Stimulated activated CD4-positive, alpha-beta T cell treated with anti-CD3 and anti-CD28 coated beads, TNF-alpha, amount 100 ng/mL, for 4 hours (primary cell): ENCODE measurements at places on chromosomes 3 and 15.

DNA sequence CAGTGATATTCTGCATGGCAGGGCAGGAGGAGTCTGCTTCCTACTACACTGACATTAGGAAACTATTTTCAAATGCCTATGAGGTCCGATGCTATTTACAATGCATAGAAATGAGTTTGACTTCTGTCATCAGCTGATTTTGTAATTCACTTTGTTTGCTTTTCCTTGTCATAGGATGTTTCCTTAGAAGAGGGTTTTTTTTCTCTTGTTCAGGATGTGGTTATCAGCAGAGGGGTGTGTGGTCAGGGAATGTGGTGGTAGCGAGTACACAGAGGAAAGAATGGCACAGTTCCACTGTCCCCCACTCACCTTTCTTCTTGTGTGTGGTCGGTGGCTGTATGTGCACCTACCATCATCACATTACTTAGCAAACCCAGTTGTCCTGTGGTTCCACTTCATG is 231.5 kb downstream of the LRTM1 start:
- no peak for DNase-seq

- DNase-seq, result no peak
These were observed 20.5 kb downstream of the BOC start for GRCh38 chr3:113231827-113232253.

GRCh38 chr15:77001351-77001750 is 6.4 kb downstream of the PSTPIP1 start:
- DNase-seq, result no peak

DNA sequence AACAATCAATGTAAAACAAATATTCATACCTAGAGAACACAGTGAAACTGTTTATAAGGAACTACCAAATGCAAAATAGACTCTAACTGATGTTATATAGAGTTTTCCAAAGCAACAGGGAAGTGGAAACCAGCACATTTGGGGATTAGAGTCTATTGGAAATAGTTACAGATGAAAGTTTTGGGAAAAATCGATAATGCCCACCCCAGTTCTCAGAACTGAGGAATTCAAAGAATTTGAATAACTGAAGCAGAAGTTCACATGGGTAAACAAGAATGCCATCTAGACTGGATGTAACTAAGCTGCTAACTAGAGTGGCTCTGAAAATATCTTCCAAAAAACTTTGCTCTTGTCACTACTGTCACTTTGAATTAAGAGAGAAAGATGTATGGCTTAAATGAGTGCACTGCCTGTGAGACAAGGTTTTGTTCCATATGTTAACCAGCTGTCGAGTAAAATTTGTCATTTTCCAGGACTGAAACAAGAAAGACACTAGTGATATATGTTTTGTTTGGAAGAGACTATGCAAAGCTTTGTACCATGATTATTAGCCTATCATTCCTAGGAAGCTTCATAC is 9.2 kb upstream of the DENND4A start:
- no peak for DNase-seq

DNA sequence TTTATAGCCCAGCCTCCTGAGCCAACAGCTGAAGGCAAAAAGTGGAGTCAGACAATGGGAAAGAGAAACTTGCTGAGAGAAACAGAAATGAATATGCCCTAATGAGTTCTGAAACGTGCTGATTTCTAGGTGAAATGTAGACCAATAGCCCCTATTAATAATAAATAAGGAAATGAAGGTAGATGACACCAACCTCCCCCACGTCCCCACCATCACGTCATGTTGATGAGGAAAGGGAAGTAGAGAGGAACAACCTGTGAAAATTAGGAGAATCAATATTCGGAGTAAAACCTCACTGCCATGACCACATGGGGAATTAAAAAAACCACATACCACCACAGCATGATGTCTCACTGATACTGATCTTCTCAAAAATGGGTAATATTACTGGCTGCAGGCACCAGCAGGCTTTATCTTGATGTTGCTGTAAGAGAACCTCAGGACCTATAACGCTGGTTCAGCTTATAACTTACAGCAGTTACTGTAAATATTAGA is 64.0 kb downstream of the KAT2B start:
- DNase-seq, result no peak

- DNase-seq, result no peak
These were observed 2.1 kb upstream of the GLCE start for GRCh38 chr15:69158201-69158842.

- DNase-seq, result no peak
These were observed at the start of gene CTDSPL for GRCh38 chr3:37861620-37862041. TSS of gene CTDSPL (plus strand) at chr3:37861880. CDS start at chr3:37862200, 320 bp downstream.

DNA sequence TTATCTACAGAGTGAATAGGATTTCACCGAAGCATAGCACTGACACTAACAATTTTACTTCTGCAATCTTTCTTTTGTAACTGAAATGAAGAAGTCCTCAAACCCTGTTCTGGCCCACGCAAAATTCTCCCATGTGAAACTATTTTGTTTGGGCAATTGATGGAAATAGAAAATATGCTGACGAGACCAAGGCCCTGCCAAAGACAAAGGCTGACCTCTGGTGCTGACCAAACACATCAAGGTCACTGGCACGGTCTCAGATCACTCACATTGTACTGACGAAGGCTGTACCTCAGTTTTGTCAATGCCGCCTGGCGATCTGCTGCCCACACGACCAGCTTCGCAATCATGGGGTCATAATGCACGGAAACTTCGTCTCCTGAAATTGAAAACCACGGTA is 58.4 kb upstream of the DCUN1D1 start:
- DNase-seq, result no peak

- DNase-seq, result no peak
These were observed 44.6 kb upstream of the ARPP21 start for GRCh38 chr3:35594739-35595138.

DNA sequence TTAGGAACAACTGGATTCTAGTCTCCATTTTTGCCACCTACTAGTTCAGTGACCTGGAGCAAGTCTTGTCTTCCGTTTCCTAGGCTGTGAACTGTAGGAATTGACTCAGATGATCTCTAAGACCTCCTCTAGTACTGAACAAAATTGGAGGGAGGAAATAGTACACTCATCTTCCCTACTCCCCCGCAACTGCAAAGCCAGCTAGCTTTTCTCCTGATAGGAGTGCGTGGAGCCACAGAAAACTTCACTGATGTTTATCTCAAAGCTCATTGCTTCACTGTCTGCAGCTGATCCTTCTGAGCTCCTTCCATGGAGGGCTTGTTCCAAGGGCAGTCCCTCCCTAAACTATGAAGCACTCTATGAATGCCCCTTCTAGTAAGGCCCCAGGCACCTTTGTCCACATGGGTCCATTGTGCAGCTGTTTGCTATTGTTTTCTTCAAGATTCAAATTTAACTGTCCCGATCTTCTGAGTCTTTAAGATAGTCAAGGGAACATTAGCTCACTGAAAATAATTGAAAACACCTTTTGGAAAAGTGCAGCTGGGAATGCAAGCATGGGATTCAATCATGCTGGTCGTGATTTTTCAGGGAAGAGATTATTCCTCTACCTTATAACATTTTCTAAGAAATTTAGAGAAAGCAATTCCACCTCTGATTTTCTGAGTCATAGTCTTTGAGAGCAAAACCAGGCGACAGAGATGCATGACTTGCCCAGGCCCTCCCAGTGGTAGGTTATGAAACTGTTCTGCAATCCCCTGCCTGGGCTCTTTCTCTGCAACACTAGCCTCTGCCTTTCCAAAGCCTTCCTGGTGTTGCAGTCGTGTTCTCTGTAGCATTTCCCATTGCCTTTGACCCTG is 24.3 kb downstream of the FILIP1L start:
- DNase-seq, result no peak

DNA sequence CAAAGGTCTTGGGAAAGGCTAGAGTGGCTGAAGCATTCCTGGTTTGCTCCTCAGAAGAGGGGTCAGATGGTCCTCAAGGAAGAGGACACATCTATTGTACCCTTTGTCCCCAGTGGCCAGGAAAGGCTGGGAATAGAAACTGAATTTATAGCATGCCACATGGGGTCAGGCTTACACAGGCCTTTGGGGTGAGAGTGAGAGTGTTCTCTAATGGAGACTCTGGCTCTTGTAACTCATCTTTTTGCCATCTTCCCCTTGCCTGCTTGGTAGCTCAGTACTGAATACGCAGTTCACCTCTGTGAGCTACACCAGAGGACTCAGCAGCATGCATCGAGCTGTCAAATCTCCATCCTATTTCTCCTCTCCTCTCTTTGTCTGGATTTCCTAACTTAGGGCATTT is 87.5 kb downstream of the ATP2B2 start:
- DNase-seq, result no peak

DNA sequence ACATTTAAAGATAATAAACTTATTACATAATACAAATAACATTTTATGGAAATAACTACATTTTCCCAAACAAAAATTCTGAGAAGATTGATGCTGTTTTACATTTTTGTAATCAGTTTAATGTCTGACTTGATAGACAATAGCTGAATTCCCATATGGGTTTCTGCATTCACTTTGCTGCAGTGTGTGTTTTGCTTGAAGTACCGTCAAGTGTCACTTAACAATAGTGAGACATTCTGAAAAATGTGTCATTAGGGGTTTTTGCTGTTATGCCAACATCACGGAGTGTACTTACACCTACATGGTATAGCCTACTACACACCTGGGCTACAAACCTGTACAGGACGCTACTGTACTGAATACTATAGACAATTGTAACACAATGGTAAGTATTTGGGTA is 57.5 kb downstream of the USF3 start:
- DNase-seq, result no peak

GRCh38 chr3:39211332-39212130 is 19.1 kb upstream of the XIRP1 start:
- DNase-seq, result no peak

DNA sequence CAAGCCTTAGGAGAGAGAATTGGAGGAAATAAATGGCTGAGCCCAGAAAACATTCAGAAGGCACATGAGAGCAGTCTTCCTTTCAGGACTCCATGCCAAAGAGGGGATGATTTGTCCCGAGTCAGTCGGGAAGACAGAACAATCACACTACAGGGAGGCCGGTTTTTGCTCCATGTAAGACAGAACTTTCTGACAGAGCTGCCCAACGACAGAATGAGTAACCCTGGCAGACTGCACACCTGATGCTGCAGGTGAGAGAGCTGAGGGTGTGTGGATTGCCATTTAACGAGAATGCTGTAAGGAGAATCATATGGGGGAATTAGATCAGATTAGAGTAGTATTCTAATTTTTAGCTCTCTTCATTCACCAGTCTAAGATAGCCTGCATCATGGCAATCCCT is 533.0 kb downstream of the EPHB1 start:
- DNase-seq, result no peak

- no peak for DNase-seq
These were observed 75.5 kb upstream of the TRA2B start for GRCh38 chr3:186013312-186013711.

DNA sequence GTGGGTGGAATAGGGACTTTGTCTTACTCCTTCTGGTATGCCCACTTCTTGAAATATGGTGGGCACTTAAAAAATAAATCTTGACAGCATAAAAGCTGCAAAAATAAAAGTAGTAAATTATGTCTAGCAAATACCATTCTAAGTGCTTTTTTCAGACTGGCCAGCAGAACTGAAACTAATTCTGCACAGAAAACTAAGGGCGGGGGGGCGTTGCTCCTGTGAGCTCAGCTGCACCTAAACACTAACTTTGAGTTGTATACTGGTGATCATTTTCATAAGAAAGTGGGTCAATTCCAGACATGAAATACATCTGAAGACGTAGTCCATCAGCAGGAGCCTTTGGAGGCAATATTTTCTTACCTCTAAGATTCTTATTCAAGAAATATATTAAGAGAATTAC is 114.8 kb downstream of the WDR76 start:
- no peak for DNase-seq

DNA sequence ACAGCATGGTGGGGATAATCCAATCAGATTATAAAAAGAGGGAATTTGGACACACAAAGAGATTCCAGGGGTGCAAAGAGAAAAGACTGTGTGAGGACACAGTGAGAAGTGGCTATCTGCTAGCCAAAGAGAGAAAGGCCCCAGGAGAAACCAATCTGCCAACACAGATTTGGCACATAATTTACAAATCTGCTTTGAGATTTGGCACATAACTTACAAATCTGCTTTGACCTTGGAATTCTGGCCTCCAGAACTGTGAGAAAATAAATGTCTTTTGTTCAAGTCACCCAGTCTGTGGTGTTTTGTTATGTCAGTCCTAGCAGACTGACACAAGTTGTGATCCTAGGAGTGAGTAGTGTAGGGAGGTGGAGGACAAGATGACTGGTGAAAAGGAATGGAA is 3.5 kb upstream of the TM4SF18 start:
- DNase-seq, result no peak

GRCh38 chr15:78597583-78597982 is 23.2 kb downstream of the CHRNA3 start:
- DNase-seq, result no peak

- no peak for DNase-seq
These were observed 124.3 kb downstream of the TIGIT start for GRCh38 chr3:114418107-114418506.

- no peak for DNase-seq
These were observed 723.9 kb upstream of the ALCAM start for GRCh38 chr3:104642827-104643226.

- no peak for DNase-seq
These were observed 14.2 kb upstream of the ZBTB20 start for GRCh38 chr3:115161168-115161834.

DNA sequence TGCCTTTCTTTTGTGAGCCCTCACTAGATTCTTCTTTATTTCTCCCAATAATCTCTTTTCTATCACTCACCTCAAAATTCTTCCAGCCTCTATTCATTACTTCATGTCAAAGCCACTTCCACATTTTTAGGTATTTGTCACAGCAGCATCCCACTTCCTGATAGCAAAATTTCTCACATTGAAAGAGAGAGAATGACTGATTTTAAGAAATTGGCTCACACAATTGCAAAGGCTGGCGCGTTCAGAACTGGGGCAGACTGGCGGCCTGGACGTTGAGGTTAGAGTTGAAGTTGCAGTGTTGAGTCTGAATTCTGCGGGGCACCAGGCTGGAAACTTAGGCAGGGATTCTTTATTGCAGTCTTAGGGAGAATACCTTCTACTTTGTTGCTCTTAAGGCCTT is 117.9 kb downstream of the LRRC28 start:
- no peak for DNase-seq

DNA sequence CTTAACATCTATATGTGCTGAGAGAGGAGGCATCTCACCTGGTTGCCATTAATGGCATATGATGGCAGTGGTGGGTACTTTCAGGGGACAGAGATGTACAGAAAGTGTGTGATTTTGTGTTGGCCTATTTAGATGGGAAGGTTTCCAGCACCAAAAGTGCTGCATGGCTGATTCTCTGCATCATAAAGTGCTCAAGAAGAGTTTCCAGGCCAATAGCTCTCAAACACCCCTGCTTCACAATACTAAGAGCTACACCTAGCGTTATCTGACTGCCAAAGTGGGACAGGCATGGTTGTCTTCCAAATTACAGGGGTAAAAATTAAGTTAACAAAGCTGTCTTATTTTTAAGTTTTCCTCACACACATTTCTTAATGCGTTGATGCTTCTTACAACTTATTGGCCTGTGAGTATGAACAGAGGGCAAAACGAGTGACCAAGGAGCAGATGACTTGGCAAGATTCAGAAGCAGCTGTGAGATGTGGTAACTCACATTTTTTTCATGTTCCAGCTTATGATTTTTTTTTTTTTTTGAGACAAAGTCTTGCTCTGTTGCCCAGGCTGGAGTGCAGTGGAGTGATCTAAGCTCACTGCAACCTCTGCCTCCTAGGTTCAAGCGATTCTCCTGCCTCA is 41.4 kb upstream of the VEPH1 start:
- DNase-seq, result no peak
